ENCODE measurements at places on chromosomes 11 and 22. TPM values are rescaled to one million over a fixed set of nuclear protein-coding genes. Genes with fewer than 3 reads are reported as not detected.

Gene SOX6
- 0.15 TPM for total RNA-seq

DNA sequence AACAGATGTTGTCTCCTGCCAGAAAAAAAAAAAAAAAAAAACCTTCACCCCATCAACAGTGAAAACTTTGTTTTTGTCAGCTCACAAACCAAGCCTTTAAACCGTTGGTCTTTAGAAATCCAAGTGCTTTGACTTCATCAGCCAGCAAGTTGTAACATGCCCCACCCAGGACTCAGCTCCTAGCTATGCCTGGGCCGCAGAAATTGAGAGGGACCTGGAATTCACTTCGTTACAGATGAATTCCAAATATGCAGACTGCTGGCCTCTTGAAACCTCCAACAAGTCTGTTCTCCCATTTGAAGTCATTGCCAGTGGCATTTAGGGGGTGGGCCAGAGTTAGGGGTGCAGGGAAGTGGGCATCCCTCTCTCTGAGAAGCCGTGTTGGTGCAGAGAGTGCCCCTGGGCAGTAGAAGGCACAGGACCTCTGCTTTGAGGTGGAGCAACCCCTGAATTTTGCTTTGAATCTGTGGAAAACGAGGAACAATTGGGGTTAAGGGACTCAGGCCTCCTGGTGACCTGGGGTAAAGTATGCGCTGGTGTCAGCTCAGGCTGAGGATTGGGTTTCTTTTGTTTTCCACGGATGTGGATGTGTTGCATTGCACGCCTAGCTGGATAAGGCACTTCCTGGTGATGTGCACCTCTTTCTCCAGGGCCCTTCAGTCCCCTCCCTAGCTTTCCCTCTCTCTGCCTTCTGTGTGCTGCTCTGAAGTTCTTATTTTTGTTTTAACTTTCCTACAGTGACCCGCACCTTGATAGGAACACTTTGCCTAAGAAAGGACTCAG, 109.5 kb downstream of the DBX1 start:
- H3K4me1 ChIP-seq: peaks cover 16% of the 10 kb centered on the region
- H3K4me3 ChIP-seq: no peak overlapping the region
- DNase-seq: peak; percentile 45
- H3K27me3 ChIP-seq: no peaks in the 10 kb centered on the region

GRCh38 chr11:86069408-86070101, 671 bp upstream of the PICALM start:
- H3K36me3 ChIP-seq: no peaks in the 10 kb centered on the region
- peak overlapping the region; percentile 95 for H3K27ac ChIP-seq
- no peaks in the 10 kb centered on the region for H3K27me3 ChIP-seq
- no peaks in the 10 kb centered on the region for H3K4me1 ChIP-seq

Gene BRSK2
- total RNA-seq: 24.2 TPM

Gene MS4A15
- total RNA-seq: 0.11 TPM

GRCh38 chr22:35892192-35892591, 136.4 kb downstream of the RBFOX2 start:
- H3K27ac ChIP-seq: no peak overlapping the region
- DNase-seq: no peak
- no peak overlapping the region for H3K4me3 ChIP-seq
- H3K36me3 ChIP-seq: no peaks in the 10 kb centered on the region
- peaks cover 5% of the 10 kb centered on the region for H3K4me1 ChIP-seq

Gene CARD18
- total RNA-seq: not detected

DNA sequence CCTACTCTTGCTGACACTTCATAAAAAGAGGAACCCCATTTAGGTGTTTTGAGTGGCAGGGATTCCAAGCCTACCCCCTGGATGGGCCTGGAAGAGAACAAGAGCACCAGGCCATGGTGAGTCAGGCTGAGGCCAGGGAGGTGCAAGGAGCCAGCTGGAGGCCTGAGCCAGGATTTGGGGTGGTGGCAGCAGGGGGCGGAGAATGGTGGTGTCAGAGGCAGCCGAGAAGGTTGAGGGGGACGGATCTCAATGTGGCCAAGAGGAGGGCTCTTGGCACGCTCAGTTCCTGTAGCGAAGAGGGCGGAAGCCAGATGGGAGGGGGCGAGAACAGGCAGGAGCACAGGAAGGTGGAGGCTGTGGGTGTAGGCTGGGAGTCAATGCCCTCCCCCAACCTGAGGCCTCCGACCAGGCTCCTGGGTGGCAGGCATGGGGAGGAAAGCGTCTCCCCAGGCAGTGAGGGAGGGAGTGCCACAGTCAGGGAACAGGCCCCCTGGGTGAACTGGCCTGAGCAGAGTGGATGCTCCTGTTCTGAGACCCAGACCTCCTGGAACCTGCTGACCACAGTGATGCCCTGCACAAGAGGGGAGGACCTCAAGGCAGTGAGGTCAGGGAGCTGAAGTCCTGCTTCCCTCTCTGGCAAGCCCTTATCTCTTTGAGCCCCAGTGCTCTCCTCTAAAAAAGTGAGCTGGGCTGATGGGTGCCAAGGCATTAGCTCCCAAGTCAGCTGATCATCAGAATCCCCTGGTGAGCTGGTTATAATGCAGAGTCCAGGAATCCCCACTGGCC, 13.9 kb downstream of the RTN4RL2 start:
- H3K36me3 ChIP-seq: peaks cover 7% of the 10 kb centered on the region
- peaks cover 2% of the 10 kb centered on the region for H3K4me1 ChIP-seq

Data from H9 (cell line).